ENCODE measurements at places on chromosomes 4 and X. TPM values are rescaled to one million over a fixed set of nuclear protein-coding genes. Genes with fewer than 3 reads are reported as not detected.

- DNase-seq: no peak
Observed at GRCh38 chr4:123017636-123018395, 95.4 kb upstream of the NUDT6 start.

DNA sequence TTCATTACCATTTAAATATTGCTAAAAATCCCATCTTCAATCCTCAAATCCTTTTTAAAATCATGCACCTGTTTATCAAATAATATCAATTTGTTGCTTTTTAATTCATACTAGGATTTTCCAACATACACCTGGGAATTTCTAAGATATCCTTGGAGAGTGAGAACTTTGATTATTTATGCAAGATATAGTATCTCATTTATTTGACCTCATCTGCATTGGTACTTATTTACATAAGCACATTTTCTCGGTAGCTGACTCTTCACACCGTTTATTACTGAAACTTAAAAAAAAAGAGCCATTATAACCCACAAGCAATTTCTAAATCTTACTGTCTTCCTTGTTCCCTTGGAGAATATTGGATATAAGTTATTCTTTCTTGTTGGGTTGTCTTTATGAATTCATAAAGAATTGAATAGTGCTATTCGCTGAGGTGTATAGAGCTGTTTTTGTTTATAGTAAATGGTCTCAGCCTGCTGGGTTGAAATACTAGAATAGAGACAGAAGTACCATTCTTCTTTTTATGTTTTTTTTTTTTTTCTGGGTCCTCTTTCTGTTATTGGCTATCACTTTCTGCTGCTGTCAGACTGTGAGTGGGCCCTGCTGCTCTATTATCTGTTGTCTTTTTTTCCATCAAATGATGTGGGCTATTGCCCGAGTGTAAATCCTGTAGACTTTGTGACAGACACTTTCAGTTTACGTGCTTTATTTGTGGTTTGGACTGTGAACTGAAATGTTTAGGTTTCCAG lies 2.9 kb downstream of the UGT8 start:
- no peak for DNase-seq

DNA sequence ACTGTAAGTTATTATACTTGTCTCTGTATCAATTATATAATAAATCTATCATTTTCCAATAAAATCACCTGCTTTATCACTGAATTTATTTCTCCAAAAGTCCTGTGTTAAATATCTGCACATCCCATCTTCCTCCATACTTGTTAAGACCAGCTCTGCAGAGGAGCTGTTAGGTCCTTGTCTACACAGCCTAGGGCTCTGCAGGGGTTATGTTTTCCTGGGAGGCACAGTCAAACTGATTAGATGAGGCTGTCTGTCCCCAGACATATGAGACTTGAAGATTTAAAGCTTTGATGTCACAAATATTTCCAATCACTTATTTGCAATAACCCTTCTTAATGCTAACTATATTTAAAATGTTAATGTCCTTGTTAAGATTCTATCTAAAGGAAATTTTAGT lies 446.8 kb downstream of the TRAM1L1 start:
- no peak for DNase-seq

DNA sequence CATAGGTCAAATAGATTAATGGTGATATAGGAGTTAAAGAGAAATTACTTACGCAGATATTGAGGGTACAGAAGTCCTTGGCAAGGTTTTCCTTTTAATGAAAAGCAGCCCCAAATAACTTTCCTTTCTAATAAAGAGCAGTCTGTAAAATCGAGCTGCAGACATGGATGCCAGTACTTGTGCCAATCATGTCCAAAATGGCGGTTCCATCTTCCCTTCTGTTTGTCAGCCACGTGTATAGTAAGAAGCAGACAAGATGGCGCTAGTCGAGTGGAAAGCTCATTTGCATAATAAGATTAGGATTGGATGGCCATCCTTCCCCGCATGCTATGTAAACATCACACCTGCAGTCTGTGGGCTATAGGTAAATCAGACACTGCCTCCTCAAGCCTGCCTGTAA lies 68.5 kb downstream of the FGFBP1 start:
- no peak for DNase-seq

GRCh38 chr4:3341760-3342159 lies 48.9 kb downstream of the RGS12 start:
- DNase-seq: no peak

The MAGEA8 gene
- not detected for total RNA-seq

- no peak for DNase-seq
Observed at GRCh38 chrX:44945736-44946135, 72.7 kb downstream of the KDM6A start.

The XAGE2 gene
- not detected for total RNA-seq

GRCh38 chrX:145654486-145654885 lies 163.1 kb upstream of the SLITRK2 start:
- DNase-seq: no peak
